MCF 10A (cell line): ENCODE measurements at places on chromosomes 1 and 21. TPM values are rescaled to one million over a fixed set of nuclear protein-coding genes. Genes with fewer than 3 reads are reported as not detected.

GRCh38 chr1:57007948-57008347 lies 42.1 kb upstream of the C8B start:
- H3K4me1 ChIP-seq: no peaks in the 10 kb centered on the region
- no peak overlapping the region for H3K27ac ChIP-seq
- peaks cover 12% of the 10 kb centered on the region for H3K27me3 ChIP-seq

DNA sequence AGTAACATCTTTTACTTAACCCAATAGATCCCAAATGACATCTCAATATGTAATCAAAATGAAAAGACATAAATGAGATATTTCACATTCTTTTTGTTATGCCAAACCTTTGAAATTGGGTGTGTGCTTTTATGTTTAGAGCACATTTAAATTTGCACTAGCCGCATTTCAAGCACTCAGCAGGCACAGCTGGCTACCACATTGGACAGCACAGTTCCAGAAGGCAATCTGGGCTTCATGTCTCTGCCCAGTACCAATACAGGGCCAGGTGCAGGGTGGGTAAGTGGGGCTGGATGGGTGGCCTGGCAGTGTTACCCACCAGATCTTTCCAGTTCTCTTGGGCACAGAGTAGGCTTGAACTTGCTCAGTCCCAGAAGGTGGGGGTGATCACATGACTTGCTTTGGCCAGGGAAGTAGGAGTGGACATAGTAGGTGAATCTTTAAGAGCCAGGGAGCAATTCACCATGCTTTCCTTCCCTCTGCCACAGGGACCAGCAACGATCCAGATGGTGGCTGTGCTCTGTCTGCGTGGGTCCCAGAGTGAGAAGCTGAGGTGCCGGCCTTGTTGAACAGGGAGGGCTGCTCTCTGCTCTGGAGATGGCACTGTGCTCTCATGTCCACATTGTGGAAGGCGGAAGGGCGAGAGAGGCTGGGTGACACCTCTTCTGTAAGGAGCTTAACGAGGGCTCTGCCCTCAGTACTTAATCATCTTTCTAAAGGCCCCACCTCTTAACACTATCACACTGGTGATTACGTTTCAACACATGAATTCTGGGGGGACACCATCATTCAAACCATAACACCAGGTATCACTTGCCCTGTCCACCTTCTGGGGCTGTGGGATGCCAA lies 261.4 kb downstream of the GRIK3 start:
- H3K27ac ChIP-seq: no peak overlapping the region
- no peaks in the 10 kb centered on the region for H3K36me3 ChIP-seq
- peaks cover 48% of the 10 kb centered on the region for H3K27me3 ChIP-seq
- no peak overlapping the region for H3K4me3 ChIP-seq
- H3K4me1 ChIP-seq: no peaks in the 10 kb centered on the region

GRCh38 chr1:205988585-205988995 lies 14.6 kb downstream of the RAB7B start:
- no peak for DNase-seq
- H3K27ac ChIP-seq: no peak overlapping the region
- peaks cover 34% of the 10 kb centered on the region for H3K36me3 ChIP-seq
- H3K4me1 ChIP-seq: peaks cover 24% of the 10 kb centered on the region
- H3K4me3 ChIP-seq: no peak overlapping the region
- H3K27me3 ChIP-seq: no peaks in the 10 kb centered on the region

ANKRD65 gene
- total RNA-seq: 0.86 and 1.4 TPM in 2 replicates

PLA2G5 gene
- not detected in 2 replicates for total RNA-seq

DNA sequence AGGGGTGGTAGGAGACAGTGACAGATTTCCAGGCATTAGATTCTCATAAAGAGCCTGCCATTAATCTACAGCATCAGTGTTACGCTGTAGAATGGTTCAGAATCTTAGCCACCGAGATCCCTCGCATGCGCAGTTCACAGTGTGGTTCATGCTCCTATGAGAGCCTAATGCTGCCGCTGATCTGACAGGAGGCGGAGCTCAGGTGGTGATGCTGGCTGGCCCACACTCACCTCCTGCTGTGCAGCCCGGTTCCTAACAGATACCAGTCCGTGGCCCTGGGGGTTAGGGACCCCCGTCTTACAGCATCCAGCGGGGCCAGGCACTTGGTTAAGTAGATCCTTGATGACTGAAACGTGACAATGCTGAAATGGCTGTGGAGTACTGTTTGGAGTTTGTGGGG lies 163.6 kb upstream of the C1orf21 start:
- H3K4me1 ChIP-seq: peaks cover 5% of the 10 kb centered on the region
- peaks cover 4% of the 10 kb centered on the region for H3K36me3 ChIP-seq
- H3K4me3 ChIP-seq: no peak overlapping the region
- H3K27ac ChIP-seq: no peak overlapping the region

GRCh38 chr1:234915924-234916675 lies 212.5 kb downstream of the TOMM20 start:
- no peaks in the 10 kb centered on the region for H3K27me3 ChIP-seq
- no peak overlapping the region for H3K4me3 ChIP-seq
- no peaks in the 10 kb centered on the region for H3K36me3 ChIP-seq
- no peak overlapping the region for H3K27ac ChIP-seq
- H3K4me1 ChIP-seq: no peaks in the 10 kb centered on the region
- DNase-seq: no peak

DNA sequence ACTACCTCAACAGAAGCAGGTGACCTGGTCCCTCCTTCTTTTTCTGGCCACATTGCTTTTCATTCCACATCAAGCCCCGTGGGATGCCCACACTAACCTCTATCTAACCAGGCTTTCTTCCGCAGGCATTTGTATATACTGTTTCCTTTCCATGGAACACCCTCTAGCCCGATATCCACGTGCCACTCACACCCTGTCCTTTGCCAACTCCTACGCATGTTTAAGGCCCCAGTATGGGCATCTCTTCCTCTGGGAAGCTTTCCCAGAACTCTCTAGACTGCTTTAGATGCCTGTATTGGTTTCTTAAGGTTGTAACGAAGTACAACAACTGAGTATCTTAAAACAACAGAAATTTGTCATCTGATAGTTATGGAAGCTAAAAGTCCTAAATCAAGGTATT lies 121.0 kb downstream of the TNR start:
- no peaks in the 10 kb centered on the region for H3K36me3 ChIP-seq
- no peak overlapping the region for H3K27ac ChIP-seq
- no peak overlapping the region for H3K4me3 ChIP-seq
- H3K27me3 ChIP-seq: peaks cover 37% of the 10 kb centered on the region

DNA sequence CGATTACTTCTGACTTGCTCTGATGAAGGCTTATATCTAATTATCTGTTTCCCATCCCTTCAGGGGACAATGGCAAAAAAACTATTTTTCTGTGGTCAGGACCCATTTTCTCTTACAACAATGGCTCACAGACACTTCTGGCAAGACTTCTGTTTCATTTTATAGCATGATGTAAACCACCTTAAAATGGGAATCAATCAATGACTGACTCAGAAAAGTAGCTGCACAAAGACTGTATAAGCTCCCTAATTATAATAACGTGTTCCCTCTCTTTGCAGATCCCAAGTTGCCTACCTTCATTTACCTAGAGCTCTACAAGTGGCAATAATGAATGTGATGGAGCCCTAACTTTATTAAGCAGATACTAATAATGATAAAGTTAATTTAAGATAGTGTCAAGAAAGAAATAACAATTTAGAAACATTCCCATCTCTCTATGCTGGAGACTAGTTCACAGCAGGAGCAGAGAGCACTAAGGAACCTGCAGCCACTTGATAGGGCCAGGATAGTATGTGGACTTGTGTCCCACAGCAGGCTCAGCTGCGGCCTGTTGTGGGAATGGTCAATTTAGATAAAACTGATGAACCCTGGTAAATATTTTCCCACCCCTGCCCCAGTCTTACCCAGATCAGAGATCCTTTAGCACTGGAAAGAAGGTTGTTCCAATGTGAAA lies 538 bp downstream of the GBP2 start:
- no peak for DNase-seq
- H3K27me3 ChIP-seq: no peaks in the 10 kb centered on the region
- H3K4me1 ChIP-seq: peaks cover 22% of the 10 kb centered on the region
- peak overlapping the region; percentile 90 for H3K27ac ChIP-seq

DNA sequence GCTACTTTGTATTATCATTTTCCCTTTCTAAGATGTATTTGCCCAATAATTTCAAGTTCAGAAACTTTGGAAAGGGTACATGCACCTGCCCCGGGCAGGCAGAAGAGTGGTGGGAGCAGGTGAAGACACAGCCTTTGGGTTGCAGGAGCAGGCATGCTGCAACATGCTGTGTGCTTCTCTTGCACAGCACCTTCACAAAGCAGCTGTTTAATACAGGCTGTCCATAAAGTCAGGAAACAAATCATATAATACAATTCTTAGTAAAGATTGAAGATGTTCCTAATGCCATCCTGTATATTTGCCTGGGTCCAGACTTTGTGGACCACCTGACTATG lies 182.9 kb downstream of the ZNF281 start:
- no peak overlapping the region for H3K27ac ChIP-seq
- peak; percentile 60 for DNase-seq
- no peaks in the 10 kb centered on the region for H3K36me3 ChIP-seq
- H3K4me3 ChIP-seq: no peak overlapping the region
- H3K27me3 ChIP-seq: no peaks in the 10 kb centered on the region

PRR9 gene
- not detected in 2 replicates for total RNA-seq

CELA2A gene
- not detected in 2 replicates for total RNA-seq

CRYAA gene
- not detected in 2 replicates for total RNA-seq

DNA sequence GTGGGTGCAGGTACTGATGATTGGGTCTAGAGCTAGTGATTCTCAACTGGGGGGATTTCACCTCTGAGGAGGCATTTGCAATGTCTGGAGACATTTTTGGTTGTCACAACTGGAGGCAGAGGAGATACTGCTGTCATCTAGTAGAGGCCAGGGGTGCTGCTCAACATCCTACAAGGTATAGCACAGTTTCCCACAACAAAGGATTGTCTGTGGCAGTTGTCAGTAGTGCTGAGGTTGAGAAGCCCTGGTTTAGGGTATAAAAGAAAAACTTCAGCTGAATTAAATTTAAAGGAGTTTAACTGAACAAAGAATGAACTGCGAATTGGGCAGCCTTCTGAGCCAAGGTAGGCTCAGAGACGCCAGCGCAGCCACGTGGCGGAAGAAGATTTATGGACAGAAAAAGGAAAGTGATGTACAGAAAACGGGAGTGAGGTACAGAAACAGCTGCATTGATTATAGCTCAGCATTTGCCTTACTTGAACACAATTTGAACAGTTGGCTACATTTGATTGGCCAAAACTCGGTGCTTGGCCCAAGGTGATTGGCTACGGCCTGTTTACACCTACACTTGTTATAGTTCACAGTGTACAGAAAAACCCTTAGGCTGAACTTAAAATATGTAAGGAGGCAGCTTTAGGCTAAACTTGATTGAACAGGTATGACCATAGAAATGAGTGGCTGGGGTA lies 40.4 kb downstream of the MPZL1 start:
- DNase-seq: no peak
- peaks cover 30% of the 10 kb centered on the region for H3K4me1 ChIP-seq
- H3K27me3 ChIP-seq: no peaks in the 10 kb centered on the region
- no peak overlapping the region for H3K4me3 ChIP-seq
- H3K27ac ChIP-seq: no peak overlapping the region
- peaks cover 15% of the 10 kb centered on the region for H3K36me3 ChIP-seq
